ENCODE measurements at places on chromosomes 1 and 21.

- no peak overlapping the region for H3K27ac ChIP-seq
- no peaks in the 10 kb centered on the region for H3K4me1 ChIP-seq
- no peak overlapping the region for H3K4me3 ChIP-seq
- no peak for DNase-seq
Measured at GRCh38 chr1:91981996-91982609, 32.9 kb downstream of the BRDT start.

- H3K27me3 ChIP-seq, result no peaks in the 10 kb centered on the region
- H3K27ac ChIP-seq, result no peak overlapping the region
- no peaks in the 10 kb centered on the region for H3K36me3 ChIP-seq
- no peak overlapping the region for H3K4me3 ChIP-seq
Measured at GRCh38 chr1:155196103-155196892, 11.4 kb downstream of the THBS3 start.

GRCh38 chr1:9659328-9659727 is 7.8 kb downstream of the PIK3CD start:
- peaks cover 5% of the 10 kb centered on the region for H3K36me3 ChIP-seq
- H3K27me3 ChIP-seq, result no peaks in the 10 kb centered on the region
- H3K27ac ChIP-seq, result peak overlapping the region; percentile 79
- no peak for DNase-seq
- H3K4me1 ChIP-seq, result peaks cover 45% of the 10 kb centered on the region
- H3K4me3 ChIP-seq, result no peak overlapping the region

GRCh38 chr1:44625348-44625747 is 48.9 kb downstream of the TMEM53 start:
- H3K4me3 ChIP-seq, result no peak overlapping the region
- no peaks in the 10 kb centered on the region for H3K36me3 ChIP-seq
- no peak for DNase-seq
- no peaks in the 10 kb centered on the region for H3K4me1 ChIP-seq
- H3K27me3 ChIP-seq, result no peaks in the 10 kb centered on the region

- H3K4me1 ChIP-seq, result peaks cover 20% of the 10 kb centered on the region
- no peaks in the 10 kb centered on the region for H3K27me3 ChIP-seq
- no peaks in the 10 kb centered on the region for H3K36me3 ChIP-seq
Measured at GRCh38 chr1:25094229-25094628, 138.1 kb downstream of the SYF2 start.

DNA sequence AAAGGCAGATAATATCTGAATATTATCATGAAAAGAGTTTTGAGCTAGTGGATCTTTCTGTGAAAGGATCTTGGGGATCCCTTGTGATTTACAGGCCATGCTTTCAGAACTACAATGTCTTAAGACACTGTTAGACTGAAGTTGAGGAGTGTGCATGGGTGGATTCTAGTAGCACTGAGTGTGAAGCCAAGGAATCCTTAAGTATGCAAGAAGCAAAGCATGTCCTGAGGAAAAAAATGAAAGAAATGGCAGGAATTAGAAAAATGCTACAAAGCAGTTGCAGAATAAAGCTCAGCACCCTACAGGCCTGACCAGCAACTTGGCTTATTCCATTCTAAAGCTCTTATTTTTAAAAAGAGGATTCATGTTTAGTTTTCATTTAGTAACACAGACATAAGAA is 11.9 kb downstream of the STX6 start:
- no peak overlapping the region for H3K27ac ChIP-seq
- H3K4me1 ChIP-seq, result peaks cover 12% of the 10 kb centered on the region

DNA sequence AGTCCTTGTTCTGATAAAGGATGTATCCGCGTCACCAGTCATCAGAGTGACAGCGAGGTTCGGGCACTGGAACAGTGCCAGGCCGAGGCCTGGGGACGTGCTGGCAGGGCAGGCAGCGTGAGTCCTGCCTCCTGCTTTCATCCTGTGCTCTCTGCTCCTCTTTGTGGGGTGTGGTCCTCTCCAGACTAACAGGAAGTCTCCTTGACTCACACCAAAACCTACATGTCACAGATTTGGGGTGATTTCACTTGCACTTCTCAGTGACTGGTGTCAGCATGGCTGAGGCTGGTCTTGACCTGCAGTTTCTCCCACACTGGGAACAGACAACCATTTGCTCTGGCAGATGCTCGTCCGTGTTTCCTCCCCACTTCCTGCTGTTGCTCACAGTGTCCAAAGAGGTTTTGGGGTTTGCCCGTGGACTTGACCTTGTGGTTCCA is 8.8 kb upstream of the NLRP3 start:
- peak; percentile 55 for DNase-seq
- peaks cover 20% of the 10 kb centered on the region for H3K4me1 ChIP-seq
- no peaks in the 10 kb centered on the region for H3K36me3 ChIP-seq
- no peaks in the 10 kb centered on the region for H3K27me3 ChIP-seq
- H3K27ac ChIP-seq, result peak overlapping the region; percentile 50

DNA sequence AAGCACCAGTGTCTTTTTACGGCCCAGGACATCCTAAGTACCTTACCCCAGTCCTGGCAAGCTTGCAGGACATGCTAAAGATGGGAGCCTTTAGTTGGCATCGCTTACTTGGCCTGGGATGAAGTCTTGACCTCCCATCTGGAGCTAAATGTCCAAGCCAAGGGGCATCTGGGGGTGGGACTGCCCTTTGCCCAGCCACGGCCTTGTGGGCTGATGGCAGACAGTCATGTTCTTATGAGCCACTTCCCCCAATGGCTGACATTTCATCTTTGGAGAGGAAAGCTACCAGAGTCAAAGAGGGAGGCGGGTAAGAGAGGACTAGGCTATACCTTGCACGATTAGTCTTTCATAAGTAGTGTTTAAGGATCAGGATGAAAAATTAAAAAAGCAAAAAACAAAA is 32.2 kb downstream of the OPTC start:
- H3K27me3 ChIP-seq, result no peaks in the 10 kb centered on the region
- no peaks in the 10 kb centered on the region for H3K4me1 ChIP-seq
- DNase-seq, result no peak
- no peaks in the 10 kb centered on the region for H3K36me3 ChIP-seq
- no peak overlapping the region for H3K27ac ChIP-seq

GRCh38 chr1:13828454-13829151 is 128.6 kb downstream of the PRDM2 start:
- DNase-seq, result no peak
- peaks cover under 1% of the 10 kb centered on the region for H3K36me3 ChIP-seq
- no peaks in the 10 kb centered on the region for H3K27me3 ChIP-seq
- H3K4me1 ChIP-seq, result no peaks in the 10 kb centered on the region

DNA sequence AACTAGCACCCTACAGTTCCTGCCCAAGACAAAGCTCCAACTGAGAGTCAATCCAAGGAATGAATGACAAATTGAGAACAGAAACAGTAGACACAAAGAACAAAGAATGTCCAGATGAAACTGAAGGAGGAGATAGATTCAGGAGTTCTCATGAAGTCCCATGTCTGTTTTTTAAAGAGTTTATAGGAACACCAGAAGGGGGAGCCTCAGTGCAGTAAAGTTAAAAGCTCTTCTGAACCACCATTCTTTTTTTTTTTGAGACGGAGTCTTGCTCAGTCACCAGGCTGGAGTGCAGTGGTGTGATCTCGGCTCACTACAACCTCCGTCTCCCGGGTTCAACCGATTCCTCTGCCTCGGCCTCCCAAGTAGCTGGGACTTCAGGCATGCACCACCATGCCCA is 323.6 kb downstream of the MRPL39 start:
- no peak overlapping the region for H3K27ac ChIP-seq
- no peaks in the 10 kb centered on the region for H3K27me3 ChIP-seq
- DNase-seq, result no peak

DNA sequence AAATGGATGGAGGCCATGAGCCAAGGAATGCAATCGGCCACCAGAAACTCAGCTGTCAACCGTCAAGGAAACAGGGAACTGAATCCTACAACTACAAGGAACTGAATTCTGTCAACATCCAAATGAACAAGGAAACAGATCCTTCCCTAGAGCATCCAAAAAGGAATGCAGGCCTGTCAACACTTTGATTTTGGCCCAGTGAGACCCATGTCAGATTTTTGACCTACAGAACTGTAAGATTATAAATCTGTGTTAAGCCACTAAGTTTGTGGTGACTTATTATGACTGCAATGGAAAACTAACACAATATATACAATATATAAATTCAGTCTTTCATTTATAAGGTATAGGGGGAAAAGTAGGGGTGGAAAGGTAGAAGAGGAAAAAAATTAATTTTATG is 55.3 kb downstream of the SHCBP1L start:
- H3K27ac ChIP-seq, result no peak overlapping the region
- no peak for DNase-seq
- no peaks in the 10 kb centered on the region for H3K36me3 ChIP-seq
- H3K4me3 ChIP-seq, result no peak overlapping the region
- no peaks in the 10 kb centered on the region for H3K27me3 ChIP-seq

- no peak for DNase-seq
- H3K4me3 ChIP-seq, result no peak overlapping the region
- H3K4me1 ChIP-seq, result no peaks in the 10 kb centered on the region
- no peak overlapping the region for H3K27ac ChIP-seq
- H3K27me3 ChIP-seq, result no peaks in the 10 kb centered on the region
Measured at GRCh38 chr1:3992103-3992556, 92.1 kb upstream of the C1orf174 start.

GRCh38 chr21:40433538-40433937 is 413.4 kb downstream of the DSCAM start:
- H3K36me3 ChIP-seq, result no peaks in the 10 kb centered on the region
- H3K4me1 ChIP-seq, result no peaks in the 10 kb centered on the region
- H3K27ac ChIP-seq, result no peak overlapping the region
- no peak overlapping the region for H3K4me3 ChIP-seq

- no peak for DNase-seq
- H3K27ac ChIP-seq, result no peak overlapping the region
- H3K36me3 ChIP-seq, result no peaks in the 10 kb centered on the region
- no peak overlapping the region for H3K4me3 ChIP-seq
Measured at GRCh38 chr1:92443893-92444292, 42.8 kb downstream of the GFI1 start.

DNA sequence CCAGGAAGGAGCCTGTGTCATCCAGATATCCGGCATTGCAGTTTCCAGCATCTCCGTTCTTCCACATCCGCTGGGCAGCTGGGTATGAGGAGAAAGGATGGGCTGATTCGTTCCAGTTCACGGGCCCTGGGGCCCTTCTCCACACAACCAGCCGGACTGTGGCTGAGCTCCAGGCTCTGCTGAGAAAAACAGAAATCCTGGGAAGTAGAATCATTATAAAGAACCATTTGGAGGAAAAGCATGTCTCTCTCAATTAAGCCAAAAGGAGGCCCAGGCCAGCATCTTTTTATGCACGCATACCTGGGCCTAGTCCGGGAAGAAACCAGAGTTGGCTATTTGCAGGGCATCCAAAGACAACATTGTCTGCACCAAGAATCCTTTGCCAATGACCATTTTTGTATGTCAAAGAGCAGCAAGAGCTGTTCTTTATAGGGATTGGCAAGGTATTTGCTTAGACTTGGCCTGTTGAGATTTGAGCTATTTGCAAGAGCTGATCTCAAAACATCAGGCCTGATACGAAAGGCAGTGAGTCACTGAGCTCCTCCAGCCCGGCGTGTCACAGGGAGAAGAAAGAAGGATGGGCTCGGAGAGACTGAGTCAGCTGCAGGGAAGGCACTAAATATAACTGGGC is 84.9 kb upstream of the ARHGEF16 start:
- H3K36me3 ChIP-seq, result no peaks in the 10 kb centered on the region
- H3K4me1 ChIP-seq, result peaks cover 18% of the 10 kb centered on the region
- no peak for DNase-seq
- H3K4me3 ChIP-seq, result no peak overlapping the region

GRCh38 chr1:160093624-160094290 is 4.7 kb downstream of the IGSF8 start:
- no peak overlapping the region for H3K4me3 ChIP-seq
- H3K4me1 ChIP-seq, result peaks cover 21% of the 10 kb centered on the region
- H3K36me3 ChIP-seq, result no peaks in the 10 kb centered on the region
- no peaks in the 10 kb centered on the region for H3K27me3 ChIP-seq
- no peak overlapping the region for H3K27ac ChIP-seq

DNA sequence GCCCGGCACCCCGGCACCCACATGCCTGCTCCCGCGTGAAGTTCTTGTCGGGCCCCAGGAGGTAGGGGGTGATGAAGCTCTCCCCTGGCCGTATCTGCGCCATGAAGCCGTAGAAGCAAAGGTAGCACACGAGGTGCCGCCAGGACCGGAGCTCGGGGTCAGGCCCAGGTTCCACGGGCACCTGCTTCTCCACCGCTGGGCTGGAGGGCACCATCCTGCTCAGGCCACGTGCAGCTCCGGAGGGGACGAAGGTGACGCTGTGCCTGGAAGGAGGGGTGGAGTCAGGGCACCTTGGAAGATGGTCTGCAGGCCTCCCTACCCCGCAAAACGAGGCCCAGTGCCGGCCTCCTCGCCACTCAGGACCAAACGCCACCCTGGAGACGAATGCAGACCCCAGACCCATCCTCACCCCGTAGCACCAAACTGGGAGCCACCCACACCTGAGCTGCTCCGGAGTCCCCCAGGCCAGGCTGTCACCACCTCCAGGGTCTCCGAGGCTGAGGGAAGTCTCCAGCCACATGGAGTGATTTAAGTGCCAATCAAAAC is 4.4 kb downstream of the SLC19A1 start:
- H3K27me3 ChIP-seq, result no peaks in the 10 kb centered on the region
- H3K4me1 ChIP-seq, result peaks cover 16% of the 10 kb centered on the region
- DNase-seq, result no peak
- H3K36me3 ChIP-seq, result no peaks in the 10 kb centered on the region
- H3K27ac ChIP-seq, result no peak overlapping the region
- no peak overlapping the region for H3K4me3 ChIP-seq

DNA sequence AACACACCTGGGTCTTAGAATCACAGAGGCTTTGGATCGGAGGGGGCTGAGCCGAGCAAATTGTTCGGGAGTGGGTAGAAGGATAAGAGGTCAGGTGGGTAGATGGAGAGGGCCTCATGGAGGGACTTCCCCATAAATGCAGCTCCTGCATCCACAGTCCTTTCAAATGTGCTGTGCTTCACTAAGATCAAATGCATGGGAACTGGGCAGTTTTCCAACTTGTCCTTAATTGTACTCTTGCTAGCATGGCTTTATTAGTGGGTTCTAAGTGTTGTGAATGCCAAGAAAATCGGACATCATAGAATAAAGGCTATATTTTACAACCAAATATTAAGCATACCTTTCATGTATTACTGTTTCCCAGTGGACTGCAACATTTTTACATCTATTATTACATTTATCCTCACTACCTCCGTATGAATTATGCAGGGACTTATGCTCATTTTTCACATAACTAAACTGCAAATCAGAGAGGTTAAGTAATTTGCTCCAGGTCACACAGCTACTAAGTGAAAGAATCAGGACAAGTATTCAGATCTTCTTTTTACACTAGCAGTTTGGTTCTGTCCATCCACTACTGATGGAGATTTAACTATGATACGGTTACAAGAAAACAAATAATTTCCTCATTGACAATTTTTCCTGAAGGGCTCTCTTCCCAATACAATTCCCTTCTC is 174.5 kb upstream of the RUNX1 start:
- H3K27ac ChIP-seq, result no peak overlapping the region
- no peak for DNase-seq
- no peak overlapping the region for H3K4me3 ChIP-seq
- no peaks in the 10 kb centered on the region for H3K36me3 ChIP-seq
- H3K27me3 ChIP-seq, result no peaks in the 10 kb centered on the region

Measured in naive thymus-derived CD4-positive, alpha-beta T cell (primary cell).